ENCODE measurements at places on chromosomes 5 and 9.

- no peak for DNase-seq
These were observed 19.6 kb downstream of the PPARGC1B start for GRCh38 chr5:149749481-149750365.

DNA sequence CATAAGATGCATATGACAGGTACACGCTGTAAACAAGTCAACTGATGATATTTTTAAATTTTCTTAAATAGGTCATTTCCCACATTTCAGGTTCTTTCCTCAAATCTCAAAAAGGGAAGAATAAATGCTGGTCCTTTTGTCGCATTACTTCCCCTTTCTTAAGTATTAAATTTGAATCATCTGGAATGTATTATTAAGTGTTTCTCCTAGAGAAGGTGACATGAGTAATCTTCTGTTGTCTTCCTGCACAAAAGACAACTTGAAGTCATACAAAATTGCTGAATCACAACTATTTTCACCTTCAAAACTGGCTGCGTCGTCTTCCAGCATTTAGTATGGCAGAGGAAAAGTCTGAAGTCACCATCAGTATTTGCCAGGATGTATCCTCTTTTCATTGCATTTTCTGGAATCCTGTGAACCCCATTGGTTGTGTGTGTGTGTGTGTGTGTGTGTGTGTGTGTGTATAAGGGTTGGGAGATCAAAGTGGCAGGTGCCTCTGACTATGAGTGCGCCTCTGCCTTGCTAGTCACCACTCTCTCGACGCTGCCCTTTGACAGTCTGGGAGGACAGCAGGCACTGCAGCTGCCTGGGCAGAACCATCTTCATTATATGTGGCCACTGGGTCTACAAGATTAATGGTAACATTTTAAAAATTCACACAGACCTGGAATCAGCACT is 86.9 kb downstream of the MVB12B start:
- DNase-seq = no peak

DNA sequence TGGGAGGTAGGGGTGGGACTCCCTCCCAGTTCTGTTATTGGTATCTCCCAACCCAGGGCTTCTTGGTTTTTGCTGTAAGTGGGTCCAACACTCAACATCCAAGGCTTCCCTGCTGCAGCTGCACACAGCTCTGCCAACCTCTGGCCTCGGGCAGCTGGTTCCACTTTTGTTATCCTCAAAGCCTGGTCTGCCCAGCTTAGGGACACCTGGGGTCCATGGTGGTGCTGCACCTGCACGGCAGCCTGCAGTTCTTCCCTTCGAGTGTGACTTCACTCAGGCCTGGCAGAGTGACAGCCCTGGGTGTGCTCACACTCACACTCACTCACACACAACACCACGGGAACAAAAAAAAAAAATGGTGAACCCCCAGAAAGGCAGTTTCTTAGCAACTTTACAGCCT is 15.3 kb upstream of the SAP30L start:
- no peak for DNase-seq

DNA sequence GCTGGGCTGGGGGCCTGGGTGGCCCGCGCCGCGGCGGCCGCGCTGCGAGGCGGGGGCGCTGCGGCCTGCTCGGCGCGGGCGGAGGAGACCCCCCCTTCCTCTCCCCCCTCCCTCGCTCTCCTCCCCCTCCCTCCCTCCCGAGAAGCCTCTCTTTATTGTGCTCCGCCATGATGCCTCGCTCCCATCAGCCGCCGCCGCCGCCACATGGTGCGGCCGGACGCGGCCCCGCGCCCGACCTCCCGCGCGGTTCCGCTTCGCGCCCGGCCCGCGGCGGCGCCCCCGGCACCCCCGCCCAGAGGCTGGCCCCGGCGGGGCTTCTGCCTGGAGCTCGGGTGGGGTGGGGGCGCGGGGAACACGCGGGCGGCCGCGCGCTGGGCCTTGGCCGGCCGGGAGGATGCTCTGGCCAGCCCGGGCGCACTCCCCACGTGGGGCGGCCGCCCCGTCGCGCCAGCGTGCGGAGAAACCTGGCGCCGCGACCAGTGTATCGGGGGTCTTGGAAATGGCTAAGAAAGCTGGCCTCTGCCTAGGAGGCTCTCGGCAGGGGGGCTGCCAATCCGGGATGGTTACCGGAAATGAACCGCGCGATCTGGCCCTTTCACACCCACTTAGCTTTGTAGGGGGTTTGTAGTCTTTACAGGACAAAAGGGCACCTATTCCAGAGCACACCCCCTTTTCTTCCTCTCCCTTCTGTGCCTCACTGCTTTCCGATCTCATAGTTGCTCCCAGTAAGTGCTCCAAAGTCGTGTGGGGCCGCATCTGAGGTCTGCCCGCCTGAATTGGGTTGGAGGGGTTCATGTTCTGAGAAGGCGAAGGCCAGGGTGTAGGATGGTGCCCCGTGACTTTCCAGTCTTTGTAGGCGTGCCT is 1.0 kb downstream of the SET start:
- DNase-seq = peak; percentile 21

DNA sequence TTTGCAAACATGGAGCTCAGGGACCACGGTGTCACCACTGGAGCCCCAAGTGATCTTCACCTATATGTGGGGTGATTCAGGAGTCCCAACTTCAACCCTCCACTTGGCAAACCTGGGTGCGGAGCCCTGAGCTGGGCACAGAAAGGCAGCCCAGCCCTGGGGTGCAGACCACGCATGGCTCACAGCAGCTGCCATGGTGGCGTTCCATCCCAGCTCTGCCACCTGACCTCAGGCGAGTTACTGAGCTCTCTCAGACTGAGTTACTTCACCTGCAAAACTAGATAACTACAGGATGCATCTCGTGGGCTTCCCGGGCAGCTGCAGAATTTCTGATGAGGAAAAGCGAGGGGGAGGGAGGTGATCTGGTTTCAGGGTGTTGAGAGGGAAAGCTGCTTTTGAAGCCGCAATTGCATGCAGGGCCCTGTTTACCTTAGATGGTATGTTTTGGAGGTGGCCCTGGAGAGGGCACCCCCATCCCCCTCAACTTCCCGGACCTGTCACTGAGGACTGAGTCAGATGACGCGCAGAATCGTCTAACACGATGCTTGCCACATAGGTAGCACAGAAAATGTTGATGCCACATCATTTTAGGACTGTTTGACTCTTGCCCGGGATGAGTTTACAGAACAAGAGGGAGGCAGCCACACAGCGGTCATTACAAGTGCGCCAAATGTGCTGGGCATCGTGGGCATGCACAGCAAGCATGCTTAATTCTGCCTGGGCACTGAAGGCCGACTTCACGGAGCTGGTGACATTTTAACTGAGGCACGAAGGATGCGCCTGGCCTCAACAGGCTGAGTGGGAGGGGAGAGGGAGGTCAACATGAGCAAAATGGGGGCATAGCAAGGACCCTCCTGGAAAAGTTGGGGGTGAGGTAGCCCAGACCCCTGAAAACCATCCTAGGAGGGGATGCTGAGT is 154.6 kb downstream of the COL23A1 start:
- no peak for DNase-seq

DNA sequence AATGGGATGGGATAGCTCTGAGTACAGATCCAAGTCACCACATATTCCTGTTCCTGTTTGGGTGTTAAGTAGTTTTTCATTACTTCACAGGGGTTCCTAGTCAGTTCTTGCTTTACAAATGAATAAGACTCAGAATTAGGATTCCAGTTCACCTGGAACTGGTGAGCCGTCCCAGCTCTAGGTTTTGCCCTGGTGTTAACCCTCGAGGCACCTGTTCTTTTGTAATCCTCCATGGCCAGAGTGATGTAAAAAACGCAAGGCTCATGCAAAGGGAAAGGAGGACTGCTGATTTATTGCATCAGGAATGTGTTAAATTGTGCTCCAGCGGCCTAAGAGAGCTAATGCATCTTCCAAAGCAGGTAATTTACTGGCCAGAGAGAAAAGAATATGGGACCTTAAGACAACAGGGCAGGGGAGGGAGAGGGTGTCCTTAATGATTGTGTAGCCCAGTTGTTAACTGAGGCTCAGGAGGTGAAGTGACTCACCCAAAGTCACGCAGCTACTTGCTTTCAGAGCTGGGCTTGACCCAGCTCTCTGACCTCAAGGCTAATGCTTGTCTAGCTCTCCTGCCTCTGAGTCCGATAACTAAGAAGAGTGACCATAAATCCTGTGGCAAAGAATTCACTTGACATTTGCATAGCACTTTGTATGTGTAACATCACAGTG is 70.5 kb downstream of the DMRT2 start:
- no peak for DNase-seq

- no peak for DNase-seq
These were observed 6.9 kb upstream of the MEIKIN start for GRCh38 chr5:131952301-131952857.

- DNase-seq = no peak
These were observed 35.6 kb upstream of the COL5A1 start for GRCh38 chr9:134605966-134606357.

GRCh38 chr9:112867275-112867991 is 23.2 kb downstream of the SLC46A2 start:
- no peak for DNase-seq

- DNase-seq = no peak
These were observed 5.0 kb downstream of the PPARGC1B start for GRCh38 chr5:149735066-149735465.

- peak; percentile 68 for DNase-seq
These were observed 20.4 kb downstream of the GNPDA1 start for GRCh38 chr5:141992349-141992963.

DNA sequence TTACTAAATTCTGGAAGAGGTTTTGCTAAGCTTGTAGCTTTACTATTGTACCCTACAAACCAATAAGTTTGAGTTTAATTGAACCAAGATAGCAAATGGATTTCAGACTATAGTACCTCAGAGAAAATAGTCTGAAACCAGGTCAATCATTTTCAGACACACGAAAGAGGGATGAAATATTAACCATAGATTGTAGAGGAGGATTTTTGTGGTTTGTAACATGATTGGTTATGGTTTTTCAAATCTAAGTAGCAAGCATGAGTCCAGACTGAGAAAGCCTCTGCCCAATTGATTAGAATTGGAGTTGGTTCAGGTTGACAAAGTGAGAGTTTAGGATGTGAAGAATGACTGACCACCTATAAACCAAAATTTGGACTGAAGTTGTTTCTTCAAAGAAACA is 562.7 kb upstream of the DMAC1 start:
- no peak for DNase-seq

DNA sequence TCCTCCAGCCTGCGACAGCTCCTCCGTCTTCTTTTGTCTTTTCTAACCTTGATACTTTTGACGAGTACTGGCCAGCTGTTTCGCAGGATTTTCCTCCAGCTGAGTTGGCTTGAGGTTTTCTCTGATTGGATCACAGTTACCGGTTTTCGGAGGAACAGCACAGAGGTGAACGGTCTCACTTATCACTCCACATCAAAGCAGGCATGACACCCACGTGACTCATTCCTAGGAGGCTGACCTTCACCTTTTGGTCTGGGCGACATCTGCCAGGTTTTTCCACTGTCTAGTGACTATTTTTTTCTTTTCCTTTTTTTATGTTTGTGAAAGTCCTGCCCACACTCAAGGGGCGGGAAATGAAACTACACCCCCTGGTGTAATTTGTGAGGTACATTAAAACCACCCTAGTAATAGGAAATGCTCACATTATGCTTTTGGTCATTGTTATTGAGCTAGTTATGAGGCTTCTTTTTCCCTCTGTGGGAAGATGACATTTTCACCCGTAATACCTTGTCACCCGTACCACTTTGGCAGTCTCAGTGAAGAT is 319.2 kb downstream of the GADD45G start:
- DNase-seq = no peak

DNA sequence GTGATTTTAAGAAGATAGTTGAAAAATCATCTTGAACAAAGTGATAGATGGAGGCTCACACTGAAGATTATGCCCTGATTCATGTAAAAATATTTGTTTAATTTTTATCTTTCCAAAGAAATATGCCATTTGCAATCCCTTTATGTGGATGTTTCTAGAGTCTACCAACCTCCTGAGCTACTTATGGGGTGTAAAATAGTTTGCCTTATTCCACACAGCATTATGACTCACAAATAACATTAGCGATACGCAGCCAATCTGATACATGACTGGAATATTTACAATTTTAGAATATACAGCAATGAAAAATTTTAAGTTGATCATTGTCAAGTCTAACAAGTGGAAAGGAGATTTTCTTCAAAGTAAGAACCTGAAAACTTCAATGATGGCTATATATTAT is 327.5 kb downstream of the EDIL3 start:
- DNase-seq = no peak
